Thoracic aorta (tissue), 2 donors: ENCODE measurements at places on chromosomes 3 and 15. TPM values are rescaled to one million over a fixed set of nuclear protein-coding genes. Genes with fewer than 3 reads are reported as not detected.

The RHCG gene
- not detected for total RNA-seq

The DPPA2 gene
- not detected for total RNA-seq

The PDZRN3 gene
- total RNA-seq = 140 TPM

The POC1A gene
- 8.1 TPM for total RNA-seq

The GPR62 gene
- total RNA-seq = not detected

The THOC7 gene
- 38.0 TPM for total RNA-seq

The COL6A5 gene
- not detected for total RNA-seq

The DNAJB11 gene
- 41.3 TPM for total RNA-seq

The STARD9 gene
- total RNA-seq = 67.8 TPM

The CNTN6 gene
- not detected for total RNA-seq
